CD4-positive, alpha-beta T cell treated with Interleukin-10 for 1 hour (primary cell): ENCODE measurements at places on chromosomes 4 and X.

DNA sequence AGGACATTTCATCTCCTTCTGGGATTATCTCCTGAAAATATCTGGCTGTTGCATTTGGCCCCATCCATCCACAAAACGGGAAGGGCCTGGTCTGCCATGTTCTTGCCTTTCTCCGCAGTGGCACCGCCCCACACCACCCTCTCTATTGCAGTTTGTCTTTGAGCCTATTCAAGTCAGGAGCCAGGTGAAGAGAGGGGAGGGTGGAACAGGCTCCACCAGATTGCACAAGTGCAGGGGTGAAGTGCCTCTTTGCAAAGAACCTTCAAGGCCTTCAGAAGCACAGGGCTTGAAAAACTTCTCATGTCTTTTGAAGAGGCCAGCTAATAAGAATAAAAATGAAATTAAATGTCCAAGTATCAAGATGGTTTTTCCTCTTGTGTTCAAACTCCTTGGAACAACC lies 28.7 kb downstream of the RS1 start:
- no peak for DNase-seq

DNA sequence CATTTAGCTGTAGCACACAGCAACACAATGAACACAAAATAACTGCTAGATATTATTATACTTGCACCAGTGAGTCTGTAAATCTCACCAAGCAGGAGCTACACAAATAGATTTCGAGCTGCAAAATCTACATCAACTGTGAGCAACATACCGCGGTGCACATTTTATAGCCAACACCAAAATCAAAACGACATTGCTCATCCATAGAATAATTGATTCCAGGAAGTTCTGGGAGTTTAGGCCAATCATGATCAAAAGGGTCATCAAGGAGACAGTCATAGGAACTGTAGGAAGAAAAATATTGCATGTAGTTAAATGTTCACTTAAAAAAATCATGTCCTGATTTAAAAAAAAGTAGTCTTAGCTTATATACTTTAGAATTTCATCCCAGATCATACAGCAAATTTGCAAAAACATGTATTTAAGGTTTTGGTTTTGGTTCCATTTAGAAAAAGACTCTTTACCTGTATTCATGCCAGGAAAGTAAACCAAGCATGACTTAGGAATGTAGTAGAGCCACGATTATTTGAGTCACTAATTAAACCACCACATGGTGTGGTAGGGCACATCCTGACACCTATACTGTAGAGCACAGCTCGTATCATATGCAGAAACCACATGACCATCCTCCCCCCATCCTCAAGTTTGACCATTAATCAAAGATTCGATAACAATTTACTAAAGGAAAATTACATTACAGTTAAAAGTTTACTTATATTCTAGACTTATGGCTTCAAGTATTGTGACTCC lies 250.4 kb downstream of the ADAMTS3 start:
- DNase-seq: no peak

- no peak for DNase-seq
These were observed 30.8 kb downstream of the RBBP7 start for GRCh38 chrX:16839219-16839851.

DNA sequence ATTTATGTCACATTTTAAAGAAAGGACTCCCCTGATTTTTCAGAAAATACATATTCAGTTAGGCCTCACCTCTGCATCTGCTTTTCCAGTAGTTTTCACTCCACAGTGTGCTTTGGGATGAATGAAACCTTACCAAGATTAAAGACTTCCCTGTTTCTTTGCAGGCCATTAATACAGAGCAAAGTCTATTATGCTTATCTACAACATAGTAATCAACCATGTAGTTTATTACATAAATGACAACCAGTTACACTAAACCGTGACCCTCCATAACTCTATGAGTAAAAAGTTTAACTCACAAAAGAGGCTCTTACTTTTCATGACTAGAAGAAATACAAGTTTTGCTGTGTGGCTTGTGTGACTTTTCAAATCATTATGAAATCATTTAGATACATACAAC lies 2.3 kb downstream of the LRRC66 start:
- DNase-seq: no peak

GRCh38 chrX:65758505-65758904 lies 91.1 kb downstream of the MSN start:
- no peak for DNase-seq

DNA sequence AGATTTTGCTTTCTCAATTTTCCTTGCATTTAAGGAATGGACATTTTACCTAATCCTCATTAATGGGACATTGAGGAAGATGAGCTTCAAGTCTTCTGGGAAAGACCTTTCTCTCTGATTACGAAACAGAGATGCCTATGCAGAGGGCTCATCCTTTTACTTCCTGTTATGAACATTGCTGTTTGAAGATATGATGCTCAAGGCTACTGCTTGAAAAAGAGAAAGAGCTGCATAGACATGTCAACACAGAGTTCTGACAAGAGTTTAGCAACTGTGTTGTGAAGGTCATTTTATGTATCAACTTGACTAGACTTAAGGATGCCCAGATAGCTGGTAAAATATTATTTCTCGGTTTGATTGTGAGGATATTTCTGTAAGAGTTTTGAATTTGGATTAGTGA lies 13.8 kb upstream of the GNPDA2 start:
- DNase-seq: no peak

DNA sequence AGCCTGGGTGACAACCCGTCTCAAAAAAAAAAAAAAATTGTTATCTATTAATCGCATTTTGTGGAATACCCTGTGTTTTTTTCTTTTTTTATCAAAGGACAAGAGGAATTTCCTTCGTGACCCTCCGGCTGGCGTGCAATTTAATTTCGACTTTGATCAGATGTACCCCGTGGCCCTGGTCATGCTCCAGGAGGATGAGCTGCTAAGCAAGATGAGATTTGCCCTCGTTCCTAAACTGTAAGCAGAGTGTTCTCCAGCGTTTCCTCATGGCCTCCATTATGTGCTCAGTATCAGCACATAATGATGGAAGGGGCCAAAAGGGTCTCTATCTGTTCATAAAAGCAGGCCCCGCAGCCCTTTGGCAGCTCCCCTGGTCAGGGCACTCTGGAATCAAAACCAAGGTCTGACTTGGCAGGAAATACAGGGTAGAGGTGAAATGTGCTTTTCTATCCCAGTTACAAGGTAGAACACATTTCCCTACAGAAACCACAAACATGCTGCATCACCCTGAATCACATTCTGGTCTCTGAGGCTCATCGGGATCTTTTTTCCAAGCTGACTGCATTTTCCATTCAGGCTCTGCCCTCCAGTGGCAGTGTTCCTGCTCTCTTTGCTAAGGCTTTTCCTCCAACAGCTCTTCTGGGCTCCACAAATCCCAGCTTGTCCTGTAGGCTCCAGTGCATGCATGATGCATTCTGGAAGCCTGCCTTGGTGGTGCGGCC lies 24.4 kb downstream of the SYAP1 start:
- no peak for DNase-seq

DNA sequence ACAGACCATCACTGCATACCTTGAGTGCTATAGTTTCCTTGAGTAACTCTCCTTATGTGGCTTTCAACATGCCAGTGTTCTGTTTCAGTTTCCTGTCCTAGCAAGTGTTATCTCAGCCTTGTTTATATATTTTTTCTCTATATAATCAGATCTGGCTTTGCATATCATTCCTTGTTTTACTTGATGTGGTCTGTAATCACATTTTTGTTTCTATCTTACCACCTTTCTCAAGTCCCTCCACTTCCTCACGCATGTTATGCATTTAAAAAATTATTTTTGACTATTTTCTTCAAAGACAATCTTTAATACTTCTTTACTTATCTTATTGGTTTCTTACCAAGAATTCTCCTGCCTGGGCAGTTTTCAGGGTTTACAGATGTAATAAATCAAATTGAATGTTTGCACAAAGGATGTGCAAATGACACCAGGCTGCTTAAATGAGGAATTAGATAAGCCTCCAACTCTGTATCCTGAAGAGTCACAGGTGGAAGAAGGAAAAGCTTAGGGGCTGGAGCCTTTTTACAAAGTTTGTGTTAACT lies 351.2 kb downstream of the BMPR1B start:
- no peak for DNase-seq

- DNase-seq: no peak
These were observed 581.0 kb downstream of the C4orf33 start for GRCh38 chr4:129676934-129677333.

DNA sequence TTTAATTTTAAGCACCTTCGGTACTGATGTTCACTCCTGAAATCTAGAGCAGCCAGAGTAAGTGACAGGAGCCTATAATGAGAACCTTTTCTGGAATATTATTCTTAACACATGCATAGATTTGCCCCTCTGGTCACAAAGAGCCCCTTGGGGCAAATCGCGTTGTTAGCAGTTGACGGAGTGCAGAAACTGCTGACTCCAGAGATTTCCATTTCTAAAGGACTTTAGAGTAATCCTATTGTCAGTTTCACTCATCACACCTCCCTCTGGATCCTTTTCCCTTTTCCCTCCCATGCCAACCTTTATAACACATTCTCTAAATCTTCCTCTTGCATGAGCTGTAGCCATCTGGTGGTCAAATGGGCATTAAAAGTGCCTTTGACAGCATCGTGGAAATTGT lies 264.9 kb upstream of the PRPS2 start:
- no peak for DNase-seq

DNA sequence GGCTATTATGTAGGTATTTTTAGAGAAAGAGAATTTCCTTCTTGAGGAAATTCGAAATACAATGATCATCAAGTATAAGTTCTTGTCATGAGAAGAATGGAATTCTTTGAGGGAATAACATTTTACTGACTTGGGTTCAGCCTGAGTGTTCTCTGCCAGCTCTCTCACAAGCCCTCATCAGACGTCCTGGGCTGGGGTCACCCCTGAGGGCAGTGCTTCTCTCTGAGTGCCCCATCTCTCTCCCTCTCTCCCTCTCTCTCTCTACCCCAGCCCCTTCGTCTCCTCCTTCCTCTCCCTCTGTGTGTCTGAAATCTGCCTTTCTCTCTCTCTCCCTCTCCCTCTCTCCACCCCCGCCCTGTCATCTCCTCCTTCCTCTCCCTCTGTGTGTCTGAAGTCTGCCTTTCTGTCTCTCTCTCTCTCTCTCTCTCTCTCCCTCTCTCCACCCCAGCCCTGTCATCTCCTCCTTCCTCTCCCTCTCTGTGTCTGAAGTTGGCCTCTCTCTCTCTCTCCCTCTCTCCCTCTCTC lies 241.7 kb upstream of the PSAPL1 start:
- DNase-seq: no peak

DNA sequence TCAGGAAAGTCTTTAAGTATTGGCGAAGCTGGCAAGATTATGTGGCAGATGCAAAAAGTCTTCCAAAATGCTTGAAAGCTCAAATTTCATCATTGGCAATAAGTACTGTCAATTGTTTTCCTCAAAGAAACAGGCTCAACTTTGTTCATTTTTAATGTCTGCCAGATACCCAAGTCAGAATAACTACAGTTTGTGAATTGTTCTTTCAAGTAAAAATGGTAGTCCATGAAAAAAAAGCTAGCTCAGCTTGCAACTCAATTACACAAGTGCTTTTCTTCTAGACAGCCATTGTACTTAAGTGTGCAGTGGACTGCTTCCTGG lies 70.5 kb downstream of the AFF1 start:
- DNase-seq: peak; percentile 12

DNA sequence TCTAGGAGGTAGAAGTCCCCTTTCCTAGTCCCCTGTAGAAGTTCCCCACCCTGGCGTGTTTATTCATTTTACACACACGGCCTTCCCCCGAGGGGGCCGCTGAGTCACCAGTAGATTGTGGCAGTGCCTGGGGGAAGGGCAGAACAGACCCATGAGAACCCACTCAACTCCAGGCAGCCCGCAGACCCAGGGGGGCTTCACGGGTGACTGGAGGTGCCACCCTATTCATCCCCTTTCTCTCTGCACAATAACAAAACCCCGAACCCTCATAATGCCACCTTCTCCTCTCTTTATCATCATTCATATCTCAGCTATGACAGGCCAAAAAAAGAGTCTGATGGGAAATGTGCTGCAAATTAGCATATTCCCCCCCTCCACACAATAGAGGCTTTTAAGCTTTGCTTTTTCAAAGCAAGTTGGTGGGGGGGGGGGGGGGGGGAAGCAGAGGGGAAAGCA lies 20.4 kb upstream of the GPM6B start:
- DNase-seq: no peak

GRCh38 chrX:29726811-29727210 lies 488.6 kb upstream of the MAGEB2 start:
- no peak for DNase-seq

- no peak for DNase-seq
These were observed 99.2 kb upstream of the DDIT4L start for GRCh38 chr4:100289530-100289888.
